ENCODE measurements at places on chromosomes 11 and 22.

DNA sequence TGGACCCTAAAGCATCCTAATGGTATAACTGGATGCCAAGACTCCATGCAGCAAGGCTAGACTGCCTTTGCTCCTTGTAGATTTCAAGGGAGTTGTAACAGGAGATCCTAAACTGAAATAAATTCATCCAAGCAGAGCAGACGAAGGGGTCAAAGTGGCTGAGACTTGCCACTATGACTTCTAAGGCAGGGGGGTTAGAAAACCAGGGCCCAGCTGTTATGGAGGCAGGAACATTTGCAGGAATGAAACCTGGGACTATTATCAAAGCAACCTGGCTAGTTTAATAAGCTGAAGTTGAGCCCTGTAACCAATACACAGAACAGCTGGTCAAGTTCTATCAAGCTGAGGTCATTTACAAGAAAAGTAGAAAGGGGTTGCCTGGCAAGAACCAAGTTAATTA, 122.2 kb upstream of the TRPC6 start:
- no peak for DNase-seq

GRCh38 chr11:126990716-126991480, 9.7 kb downstream of the KIRREL3 start:
- no peak for DNase-seq

- DNase-seq, result no peak
Observed at GRCh38 chr11:2107521-2107920, 31.7 kb downstream of the IGF2 start.

DNA sequence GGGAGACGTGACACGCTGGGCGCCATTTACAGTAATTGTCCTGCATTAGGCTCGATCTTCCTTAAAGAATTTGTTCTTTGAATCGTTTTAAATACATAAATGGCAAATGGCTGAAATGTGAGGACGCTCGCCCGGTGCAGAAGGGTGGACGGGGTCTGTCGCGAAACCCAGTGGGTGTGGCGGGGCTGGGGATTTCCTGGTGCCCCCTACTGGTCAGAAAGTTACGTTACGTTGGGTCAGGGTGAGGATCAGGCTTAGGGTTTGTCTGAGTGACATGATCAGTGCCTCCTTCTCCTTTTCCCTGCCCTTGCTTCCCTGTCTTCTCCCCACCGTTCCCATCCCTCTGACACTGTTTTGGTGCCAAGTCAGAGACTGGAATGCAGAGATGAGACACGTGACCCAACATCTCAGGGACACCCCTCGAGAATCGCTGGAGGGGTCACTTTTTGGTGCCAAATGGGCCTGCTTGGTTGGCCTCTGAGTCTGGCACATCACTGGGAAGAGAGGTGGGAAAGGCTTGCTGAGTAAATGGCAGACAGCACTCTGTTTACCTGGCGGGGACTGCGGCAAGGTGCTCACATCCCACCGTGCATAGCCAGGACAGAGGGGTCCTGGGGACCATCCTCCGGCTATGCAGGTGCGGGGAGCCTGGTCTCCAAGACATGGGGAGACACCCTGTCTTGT, 1107.6 kb downstream of the BRD1 start:
- no peak for DNase-seq

- DNase-seq, result peak; percentile 43
Observed at GRCh38 chr11:2196970-2197770, 25.6 kb upstream of the TH start.

DNA sequence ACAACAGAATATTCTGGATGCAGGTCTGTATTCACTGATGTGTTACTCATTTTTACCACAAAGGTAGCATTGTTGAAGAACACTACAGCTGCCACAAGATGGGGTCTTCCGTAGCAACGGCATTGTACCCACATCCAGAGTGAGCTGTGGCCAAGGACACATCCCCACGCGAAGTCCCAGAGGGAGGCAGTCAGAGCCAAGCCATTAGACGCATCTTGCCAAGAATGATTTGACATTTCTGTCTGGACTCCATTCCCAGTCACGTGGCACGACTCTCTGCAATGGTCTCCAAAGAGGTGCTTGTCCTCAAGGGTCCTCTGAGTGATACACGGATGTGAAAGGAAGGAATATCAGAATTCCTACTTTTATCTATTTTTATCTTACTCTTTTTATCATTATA, 15.5 kb downstream of the OPCML start:
- no peak for DNase-seq

DNA sequence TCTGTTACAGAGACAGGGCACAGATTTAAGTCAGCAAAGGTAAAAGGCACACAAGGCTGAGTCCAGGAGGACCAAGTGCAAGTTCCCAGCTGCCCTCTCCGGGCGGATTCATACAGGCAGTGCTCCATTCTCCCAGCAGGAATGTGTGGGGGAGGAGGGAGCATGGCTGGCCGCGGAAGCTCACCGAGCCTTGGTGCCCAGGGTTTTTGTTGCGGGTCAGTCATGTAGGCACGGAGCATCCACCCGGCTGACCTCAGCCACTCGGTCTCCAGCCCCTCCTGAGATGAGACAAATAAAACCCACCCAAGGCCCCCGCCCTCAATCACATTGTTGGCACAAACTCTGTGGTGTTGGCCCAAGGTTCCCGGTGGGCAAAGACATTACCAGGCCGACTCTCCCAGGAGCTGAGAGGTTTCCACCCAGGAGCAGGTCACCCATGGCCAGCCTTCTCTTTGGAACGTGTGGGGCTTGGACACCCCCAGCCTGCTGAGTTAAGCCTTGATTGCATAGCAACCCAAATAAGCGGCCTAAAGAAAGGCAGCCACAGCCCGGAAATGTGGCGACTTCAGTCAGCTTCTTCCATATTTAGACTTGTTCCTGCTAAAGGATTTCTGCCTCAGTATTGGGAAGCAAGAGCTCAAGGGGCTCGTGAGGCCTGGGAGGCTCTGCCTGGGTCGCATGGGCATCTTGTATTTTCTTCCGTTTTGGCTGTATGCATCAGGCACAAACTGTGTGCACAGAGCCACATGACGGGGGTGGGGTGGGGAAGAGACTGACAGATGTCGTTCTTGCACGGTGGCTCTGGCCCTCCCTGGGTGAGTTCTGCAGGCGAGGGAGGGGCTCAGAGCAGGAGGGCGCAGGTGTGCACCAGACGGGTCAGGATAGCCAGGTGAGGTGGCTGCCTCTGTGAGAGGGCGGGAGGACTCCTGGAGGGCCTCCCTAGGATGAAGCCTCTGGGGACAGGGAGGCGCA, 63.0 kb downstream of the ARHGAP8 start:
- no peak for DNase-seq

DNA sequence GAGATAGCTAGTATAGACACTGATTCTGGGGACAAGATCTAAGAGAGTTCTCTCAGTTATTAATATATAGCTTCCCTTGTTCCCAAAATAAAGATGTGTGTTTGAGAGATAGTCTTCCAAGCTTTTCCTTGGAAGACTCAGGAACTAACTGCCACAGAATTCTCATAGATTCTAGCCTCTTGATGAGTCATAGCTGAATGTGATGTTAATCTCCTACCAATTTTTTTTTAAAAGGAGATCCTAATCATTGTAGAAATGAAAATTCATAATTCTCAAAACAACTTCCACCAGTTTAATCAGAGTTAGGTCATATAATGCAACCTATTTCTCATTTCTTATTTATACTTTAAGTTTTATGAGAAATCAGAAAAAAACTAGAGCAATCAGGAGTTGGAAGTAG, 148.8 kb downstream of the JRKL start:
- no peak for DNase-seq

Measured in hematopoietic multipotent progenitor cell treated with erythropoietin and hydrocortisone succinate and interleukin-3 and kit ligand, for 17 days (in vitro differentiated cells).